Activated CD8-positive, alpha-beta T cell treated with anti-CD3 and anti-CD28 coated beads, Interleukin-2, amount 10 ng/mL, durations not matched to agents 7 days and 5 days (primary cell): ENCODE measurements at places on chromosomes 6 and 20.

DNA sequence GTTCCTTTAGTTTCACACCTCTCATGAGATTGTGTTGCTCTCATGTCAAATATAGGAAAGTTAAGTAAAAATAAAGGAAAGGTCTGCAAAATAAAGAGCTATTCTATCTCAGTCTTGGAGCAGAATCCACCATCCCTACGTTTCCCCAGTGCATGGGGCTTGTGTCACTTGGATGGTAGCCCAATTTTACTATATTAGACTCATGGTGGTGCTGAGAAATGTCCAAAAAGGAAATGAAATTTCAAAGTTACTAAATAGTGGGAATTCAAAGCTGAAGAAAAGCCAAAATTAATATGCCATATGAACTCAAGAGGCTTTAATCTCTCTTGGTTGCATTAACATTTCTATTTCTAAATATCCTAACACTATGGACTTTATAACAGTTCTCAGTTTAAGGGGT is 1283.3 kb upstream of the GJE1 start:
- DNase-seq: no peak

- no peak for DNase-seq
These were observed 13.1 kb downstream of the ITPR3 start for GRCh38 chr6:33634161-33634727.

GRCh38 chr20:667351-668034 is 8.1 kb downstream of the SCRT2 start:
- peak; percentile 75 for DNase-seq

- DNase-seq: no peak
These were observed 25.4 kb downstream of the DIDO1 start for GRCh38 chr20:62900692-62901584.

DNA sequence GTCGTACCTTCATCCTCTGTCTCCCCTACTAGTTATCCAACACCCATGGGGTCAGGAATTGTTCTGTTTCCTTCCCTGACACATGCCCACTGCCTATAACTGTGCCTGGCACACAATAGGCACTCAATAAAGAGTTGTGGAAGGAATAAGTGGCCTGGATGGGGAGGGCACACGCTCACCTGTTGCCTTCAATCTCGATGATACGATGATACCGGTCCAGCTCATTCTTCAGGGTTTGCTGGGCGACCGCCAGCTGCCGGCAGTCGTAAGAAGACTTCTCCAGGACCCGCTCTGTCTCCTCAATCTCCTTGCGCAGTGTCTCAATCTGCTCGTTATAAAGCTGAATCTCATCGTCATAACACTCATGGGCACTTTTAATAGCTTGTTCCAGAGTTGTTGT is 32.5 kb downstream of the BFSP1 start:
- no peak for DNase-seq

- no peak for DNase-seq
These were observed 597.3 kb downstream of the PKHD1 start for GRCh38 chr6:51490101-51490500.

DNA sequence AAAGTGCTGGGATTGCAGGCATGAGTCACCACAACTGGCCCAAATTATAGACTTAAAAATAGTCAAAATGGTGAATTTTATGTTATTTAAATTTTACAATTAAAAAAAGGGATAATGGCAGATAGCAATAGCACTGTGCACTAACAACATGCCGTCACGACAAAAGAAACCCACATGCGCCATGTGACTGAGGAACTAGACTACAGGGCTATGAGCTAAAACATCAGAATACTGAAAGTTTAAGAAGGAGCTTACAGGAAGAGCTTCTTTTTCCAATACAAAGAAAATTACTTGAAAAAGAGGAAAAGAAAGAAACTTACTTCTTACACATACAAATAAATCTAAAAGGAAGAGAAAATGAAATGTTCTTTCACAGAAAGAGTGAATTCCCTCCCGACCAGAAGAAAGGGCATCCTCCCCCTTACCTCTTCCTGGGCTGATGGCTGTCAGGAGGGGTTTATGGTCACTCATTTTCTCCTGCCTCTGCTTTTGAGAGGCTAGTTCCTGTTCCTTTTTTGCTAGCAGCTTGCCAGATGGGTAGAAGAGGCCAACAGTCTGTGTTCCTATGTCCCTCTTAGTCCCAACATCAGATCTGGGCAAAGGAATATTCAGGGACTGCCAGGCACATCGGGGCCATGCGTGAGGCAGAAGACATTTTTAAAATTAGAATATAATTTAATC is 54.5 kb downstream of the DZANK1 start:
- DNase-seq: no peak

- DNase-seq: no peak
These were observed 7.2 kb upstream of the HDAC2 start for GRCh38 chr6:113978084-113978675.

GRCh38 chr6:112196306-112196705 is 58.1 kb downstream of the LAMA4 start:
- DNase-seq: no peak

- no peak for DNase-seq
These were observed 69.9 kb downstream of the HACE1 start for GRCh38 chr6:104789770-104790190.

- DNase-seq: no peak
These were observed 10.2 kb downstream of the STX11 start for GRCh38 chr6:144160431-144161005.

DNA sequence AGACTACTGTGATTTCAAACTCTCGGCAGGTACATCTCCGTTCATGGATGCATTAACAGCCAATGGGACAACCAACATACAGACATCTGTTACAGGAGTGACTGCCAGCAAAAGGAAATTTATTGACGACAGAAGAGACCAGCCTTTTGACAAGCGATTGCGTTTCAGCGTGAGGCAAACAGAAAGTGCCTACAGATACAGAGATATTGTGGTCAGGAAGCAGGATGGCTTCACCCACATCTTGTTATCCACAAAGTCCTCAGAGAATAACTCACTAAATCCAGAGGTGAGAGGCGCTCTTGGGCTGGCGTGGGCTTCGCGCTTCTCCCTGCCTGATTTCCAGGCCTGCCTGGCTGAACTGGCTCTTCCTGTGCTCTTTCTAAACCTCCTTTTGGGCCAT is 68.4 kb downstream of the RPP40 start:
- peak; percentile 42 for DNase-seq

- no peak for DNase-seq
These were observed 3.1 kb downstream of the TRAPPC3L start for GRCh38 chr6:116542426-116542825.

DNA sequence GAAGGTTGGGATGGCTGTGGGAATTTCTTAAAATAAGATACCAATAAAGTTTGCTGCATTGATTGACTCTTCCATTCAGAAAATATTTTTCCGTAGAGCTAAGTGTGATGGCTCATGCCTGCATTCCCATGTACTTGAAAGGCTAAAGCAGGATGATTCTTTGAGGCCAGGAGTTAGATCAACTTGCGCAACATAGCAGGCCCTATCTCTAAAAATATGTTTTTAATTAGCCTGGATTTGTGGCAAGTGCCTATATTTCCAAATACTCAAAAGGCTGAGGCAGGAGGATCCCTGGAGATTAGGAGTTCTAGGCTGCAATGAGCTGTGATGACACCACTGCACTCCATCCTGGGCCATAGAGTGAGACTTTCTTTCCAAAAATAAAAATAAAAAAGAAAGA is 431.2 kb upstream of the PTCHD4 start:
- DNase-seq: no peak

GRCh38 chr6:31663961-31664789 is 622 bp downstream of the GPANK1 start:
- no peak for DNase-seq

DNA sequence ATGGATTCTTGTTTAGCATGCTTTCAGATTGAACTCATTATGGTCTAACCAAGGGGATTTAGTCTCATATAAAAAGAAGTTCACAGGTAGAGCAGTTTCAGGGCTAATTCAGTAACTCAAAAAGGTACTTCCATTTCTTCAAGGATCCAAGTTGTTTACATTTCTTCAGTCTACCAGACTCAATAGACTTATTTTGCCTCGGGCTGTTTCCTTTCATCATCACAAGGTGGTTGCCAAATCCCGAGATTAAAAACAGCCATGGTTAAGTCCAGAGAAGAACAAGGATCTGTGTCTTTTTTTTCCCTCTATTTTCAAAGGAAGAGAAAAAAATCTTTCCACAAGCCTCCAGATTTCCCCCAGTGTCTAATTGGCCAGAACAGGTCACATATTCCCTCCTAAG is 69.8 kb upstream of the SNX9 start:
- DNase-seq: no peak

GRCh38 chr20:19115581-19115980 is 96.9 kb upstream of the SLC24A3 start:
- no peak for DNase-seq

- DNase-seq: peak; percentile 73
These were observed 12.6 kb downstream of the HSPA12B start for GRCh38 chr20:3744806-3745685.

- no peak for DNase-seq
These were observed 27.2 kb downstream of the ARHGAP40 start for GRCh38 chr20:38628580-38629470.

GRCh38 chr6:24440897-24441598 is 38.3 kb downstream of the MRS2 start:
- DNase-seq: no peak

DNA sequence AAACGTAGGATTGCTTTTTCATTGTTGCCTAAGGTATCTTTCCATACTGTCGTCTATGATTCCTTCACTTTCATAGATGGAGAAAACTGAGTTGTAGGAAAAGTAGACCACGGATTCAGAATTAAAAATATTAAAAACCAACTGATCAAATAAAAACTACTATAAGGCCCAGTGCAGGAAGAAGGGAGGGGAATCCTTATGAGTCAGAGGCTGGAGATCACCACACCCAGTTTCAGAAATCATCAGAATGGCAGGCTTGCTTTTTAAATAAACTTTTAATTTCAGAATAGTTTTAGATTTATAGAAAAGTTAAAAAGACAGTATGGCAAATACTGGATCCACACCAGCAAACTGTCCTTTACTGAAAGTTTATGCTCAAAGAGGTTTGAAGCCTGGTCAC is 32.0 kb upstream of the POPDC3 start:
- no peak for DNase-seq

- no peak for DNase-seq
These were observed 2.6 kb upstream of the WFDC8 start for GRCh38 chr20:45581702-45582101.
